Cortex of kidney (tissue), 1 donor: ENCODE measurements at places on chromosomes 5 and 9.

- DNase-seq, result no peak
These were observed 39.5 kb downstream of the PTGES start for GRCh38 chr9:129713402-129713679.

DNA sequence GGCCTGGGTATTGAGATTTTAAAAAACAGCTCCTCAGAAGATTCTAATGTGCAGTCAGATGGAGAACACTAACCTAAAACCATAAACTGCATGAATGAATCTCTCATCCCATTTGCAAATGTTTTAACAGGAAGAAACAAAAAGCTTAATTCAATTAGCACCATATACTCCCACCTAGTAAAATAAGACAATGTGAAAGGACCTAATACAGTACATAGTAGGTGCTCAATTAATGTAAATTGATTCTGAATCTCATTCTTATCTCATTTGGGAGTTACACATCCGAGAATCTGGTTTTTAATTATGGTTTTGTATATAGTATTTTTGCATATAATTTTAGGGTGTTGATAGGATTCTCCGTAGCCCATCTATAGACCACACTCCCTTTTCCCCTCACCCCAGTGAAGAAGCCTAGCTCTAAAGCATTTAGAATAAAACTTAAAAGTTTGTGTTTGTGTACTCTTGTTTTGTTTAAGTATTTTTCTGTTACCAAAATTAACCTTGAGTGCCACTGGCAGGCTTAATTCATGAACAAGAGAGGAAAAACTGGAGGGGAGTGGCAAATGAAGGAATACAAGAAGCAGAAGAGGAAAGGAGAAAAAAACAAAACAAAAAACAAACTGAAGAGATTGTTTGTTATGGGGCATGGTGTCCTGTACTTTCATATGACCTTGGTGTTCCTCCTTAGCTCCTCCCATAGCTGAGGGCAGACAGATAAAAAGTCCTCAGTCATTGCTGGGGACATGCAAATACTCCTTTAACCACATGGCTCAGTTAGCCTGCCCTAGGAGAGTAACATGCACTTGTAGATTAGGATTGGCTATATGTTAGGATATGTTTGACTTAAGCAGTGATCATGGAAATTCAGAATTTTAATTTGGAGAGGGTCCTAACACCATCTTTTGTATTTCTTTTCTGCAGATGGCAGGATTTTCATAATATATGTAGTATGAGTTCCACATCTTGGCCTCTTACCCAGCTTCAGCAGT lies 1.2 kb downstream of the RNF14 start:
- no peak for DNase-seq

DNA sequence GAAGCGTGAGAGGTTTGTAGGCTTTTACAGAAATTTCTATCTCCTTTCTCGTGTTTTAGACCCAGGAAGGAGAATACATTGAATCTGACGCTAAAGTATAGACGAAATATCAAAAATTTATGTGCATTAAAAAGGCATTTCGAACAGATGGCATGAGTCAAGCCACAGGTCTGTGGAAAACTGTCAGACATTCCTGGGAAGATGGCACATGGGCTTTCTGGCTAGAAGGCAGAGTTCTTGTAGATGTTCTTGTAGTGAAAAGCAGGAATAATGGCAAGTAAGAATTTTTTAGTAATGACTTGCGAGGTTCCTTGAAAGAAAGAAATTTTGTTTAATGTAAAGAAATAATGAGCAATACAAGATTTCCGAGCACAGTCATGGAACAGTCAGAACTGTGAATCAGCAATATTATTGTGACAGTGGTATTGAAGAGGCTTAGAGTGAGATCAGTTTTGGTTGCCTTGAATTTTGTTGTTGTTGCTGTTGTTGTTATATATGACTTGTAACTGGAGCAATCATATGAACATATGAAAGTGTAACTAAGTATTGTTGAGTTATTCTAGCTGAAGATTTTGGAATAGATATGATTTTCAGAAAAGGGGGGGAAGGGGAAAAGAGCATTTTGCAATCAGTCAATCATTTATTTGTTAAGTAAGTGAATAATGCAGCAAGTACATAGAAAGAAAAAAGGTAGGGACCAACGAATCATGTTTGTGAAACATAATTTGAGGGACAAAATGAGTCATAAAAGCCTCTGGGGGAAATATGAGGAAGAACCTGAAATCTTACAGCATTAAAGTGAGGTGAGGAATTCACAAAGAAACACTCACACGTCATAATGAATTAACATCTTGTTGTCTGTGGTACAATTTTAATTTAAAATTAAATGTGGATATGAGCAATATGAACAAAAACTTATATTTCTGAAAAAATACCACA lies 339.0 kb upstream of the CTNND2 start:
- DNase-seq, result no peak

DNA sequence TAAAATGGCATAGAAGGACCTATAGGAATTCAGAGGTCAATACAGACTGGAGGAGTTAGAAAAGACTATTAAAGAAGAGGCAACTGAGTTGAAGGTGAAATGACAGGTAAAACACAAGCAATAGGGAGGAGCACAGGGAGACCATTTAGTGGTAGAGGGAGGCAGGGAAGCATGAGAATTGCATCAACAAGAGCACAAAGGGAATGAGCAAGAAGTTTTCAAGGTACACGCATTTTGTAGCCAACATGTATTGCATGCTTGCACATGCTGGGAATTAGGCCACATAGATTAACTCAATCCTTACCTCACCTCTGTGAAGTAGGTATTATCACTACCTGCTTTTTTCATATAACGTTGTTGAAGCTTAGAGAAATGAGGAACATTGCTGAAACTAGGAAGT lies 42.3 kb downstream of the PLPP1 start:
- DNase-seq, result no peak

- no peak for DNase-seq
These were observed 230.7 kb upstream of the SGCD start for GRCh38 chr5:156096259-156096658.

DNA sequence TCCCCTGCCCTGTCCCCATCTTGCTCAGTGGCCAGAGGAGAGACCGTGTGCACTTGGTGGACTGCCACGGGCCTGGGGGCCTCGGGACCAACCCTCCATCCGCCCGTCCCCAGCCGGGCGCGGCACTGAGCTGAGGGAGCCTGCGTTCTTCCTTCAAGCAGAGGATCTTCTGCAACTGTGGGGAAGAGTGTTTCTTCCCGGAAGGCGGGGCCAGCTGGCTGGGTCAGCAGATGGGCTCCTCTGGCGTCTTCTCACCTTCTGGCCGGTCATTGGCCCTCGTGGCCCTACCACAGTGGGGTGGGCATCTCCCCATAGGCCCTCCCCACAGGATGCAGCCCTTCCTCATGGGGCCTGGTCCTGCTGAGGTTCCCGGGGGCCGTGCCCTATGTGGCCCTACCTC lies 17.4 kb downstream of the RXRA start:
- DNase-seq, result no peak

DNA sequence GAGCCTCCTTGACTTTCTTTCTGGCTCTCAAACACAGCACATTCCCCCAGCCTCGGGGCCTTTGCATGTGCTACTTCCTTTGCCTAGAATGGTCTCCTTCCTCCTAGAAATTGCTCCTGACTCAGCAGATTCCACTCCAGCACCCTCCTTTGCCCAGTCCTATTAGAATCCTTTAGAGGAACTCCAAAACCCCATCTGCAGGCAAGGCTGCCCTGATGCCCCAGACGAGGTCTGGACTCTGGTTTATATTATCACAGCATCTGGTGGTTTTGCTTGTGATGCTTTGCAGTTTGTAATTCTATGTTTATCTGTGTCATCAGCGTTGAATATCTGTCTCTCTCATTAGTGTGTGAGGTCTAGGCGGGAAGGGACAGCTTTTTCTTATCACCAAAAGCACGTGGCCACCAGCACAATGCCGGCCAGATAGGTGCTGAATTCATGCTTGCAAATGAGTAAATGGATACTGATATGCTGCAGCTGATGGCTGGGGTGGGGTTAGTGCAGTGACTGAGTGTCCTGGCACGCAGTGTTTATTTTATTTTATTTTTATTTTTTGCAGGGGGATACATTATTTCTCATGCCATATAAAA lies 30.0 kb upstream of the ANKH start:
- DNase-seq, result no peak

DNA sequence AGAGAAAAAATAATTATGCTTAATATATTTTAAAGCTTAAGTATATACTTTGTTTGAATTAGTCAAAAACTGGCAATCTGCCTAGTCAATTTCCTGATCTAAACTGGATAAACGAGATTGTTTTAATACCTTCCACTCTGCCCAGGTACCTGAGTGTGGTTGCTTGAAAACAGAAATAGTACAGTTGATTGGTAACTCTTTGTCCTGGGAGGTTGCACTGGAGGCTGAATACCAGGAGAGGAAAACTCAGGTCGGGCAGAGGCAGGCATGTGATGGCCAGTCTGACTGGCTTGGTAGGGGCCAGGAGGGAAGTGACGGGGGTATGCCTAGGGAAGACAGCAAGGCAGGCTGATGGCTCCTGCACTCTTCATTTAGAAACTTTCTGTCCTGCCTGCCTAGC lies 80.2 kb downstream of the PIK3R1 start:
- DNase-seq, result no peak

DNA sequence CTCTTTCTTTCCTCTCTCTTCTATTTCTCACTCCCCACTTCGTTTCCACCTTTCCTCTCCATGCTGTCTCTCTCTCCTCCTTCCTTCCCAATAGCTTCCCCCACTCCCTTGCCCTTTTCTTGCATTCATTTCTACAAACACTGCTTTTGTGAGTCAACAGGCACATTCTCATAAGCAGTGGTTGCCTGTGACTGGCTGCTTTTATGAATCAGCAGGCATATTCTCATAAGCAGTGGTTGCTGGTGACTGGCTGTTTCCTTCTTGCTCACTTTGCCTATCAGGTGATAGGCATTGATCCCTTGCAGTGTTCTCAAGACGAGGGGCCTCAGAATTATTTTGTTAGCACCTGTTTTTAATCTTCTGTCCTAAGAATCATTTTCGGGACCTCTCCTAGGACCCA lies 116.1 kb upstream of the ACTBL2 start:
- no peak for DNase-seq

DNA sequence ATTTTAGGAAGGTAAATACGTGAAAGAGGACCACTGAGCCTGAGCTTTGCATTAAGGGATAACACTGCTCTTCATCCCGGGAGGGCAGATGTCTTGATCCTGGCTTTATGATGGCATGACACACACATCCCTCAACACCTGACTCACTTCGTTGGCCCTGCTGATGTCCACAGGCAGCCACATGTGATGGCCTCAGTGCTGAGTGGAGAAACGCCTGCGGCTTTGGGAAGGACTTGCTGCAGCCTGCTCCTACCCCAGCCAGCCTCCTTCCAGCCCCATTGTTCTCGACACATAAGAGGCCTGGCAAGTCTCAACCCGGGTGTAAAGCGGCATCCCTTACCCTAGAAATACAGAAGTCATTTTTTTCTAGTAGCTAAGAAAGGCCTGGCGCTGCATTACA lies 169.0 kb downstream of the SYK start:
- DNase-seq, result no peak

DNA sequence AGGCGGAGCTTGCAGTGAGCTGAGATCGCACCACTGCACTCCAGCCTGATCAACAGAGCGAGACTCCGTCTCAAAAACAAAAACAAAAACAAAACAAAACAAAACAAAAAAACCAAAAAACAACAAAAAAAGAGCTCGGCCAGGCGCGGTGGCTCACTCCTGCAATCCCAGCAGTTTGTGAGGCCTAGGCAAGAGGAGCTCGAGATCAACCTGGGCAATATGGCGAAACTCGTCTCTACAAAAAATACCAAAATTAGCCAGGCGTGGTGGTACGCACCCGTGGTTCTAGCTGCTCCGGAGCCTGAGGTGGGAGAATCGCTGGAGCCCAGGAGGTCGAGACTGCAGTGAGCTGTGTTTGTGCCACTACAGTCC lies 20.2 kb downstream of the TRIM7 start:
- no peak for DNase-seq

DNA sequence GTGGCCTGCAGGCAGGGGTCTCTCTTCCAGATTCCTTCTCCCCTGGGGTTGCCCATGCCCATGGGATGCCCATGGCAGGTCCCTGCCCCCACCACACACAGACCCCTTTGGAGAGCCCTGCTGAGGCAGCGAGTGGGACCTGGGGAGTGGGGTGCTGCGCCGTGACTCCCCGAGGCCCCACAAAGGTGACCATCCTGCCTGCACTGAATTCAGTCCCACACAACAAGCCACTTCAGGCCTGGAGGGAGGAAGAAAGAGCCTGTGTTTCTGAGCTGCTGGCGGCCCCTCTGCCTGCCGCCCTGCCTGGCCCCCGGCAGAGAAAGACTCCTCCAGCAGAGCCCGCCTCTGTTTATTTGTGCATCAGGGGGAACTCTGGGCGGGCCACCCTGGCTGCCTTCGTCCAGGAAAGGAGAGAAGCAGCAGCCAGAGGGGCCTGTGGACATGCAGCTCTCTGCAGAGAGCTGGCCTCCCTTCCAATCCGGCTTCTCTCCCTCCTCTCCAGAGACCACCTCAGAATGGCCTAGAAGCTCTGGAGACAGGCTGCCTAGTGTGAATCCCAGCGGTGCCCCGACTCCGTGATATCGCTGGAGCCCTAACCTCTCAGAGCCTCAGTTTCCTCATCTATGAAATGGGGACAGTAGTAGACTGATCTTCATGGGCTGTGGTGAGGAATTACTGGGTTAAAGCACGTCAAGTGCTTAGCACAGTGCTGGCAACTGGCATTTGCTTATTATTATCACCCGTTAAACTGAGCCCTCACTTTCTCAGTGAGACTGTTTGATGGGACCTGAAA lies 72.9 kb downstream of the COL27A1 start:
- no peak for DNase-seq

GRCh38 chr5:56010431-56010830 lies 15.7 kb upstream of the IL6ST start:
- DNase-seq, result no peak

DNA sequence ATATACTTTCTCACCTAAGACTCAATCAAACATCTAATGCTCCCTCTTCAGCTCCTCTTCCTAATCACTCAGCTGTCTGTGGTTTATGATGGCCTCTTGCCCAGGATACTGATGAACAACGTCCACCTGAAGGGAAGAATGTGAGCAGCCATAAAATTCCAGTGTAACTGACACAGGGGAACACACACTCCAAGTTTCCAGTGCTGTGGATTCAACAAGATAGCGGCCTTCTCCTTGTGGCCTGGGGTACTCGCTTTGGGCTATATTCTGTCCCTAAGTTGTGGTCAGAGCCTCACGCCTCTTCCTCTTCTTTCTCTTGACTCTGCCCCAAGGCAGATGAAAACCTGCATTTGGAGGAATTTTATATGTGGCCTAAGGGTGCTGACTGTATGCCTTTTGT lies 11.7 kb downstream of the B4GALT1 start:
- no peak for DNase-seq

DNA sequence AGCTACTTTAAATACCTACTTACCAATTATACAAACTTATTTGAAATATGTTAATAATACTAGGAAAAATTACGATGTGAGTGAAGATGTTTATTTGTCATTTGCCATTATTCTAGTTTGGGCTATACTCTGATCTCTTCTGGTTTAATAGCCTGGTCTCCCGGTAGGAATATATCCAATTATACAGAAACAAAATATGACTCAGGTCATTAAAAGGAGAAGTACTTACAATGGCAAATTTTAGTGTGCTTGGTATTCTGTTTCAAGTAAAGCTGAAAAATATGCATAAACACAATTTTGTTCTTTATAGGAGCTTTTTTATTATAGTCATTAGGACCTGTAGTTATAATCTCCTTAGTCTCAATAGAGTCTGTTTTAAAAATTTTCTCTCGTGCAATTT lies 176.8 kb downstream of the SLCO4C1 start:
- no peak for DNase-seq
